ENCODE measurements at places on chromosomes 5 and 9.

GRCh38 chr5:116766470-116766947, 191.9 kb upstream of the SEMA6A start:
- DNase-seq: peak; percentile 83

DNA sequence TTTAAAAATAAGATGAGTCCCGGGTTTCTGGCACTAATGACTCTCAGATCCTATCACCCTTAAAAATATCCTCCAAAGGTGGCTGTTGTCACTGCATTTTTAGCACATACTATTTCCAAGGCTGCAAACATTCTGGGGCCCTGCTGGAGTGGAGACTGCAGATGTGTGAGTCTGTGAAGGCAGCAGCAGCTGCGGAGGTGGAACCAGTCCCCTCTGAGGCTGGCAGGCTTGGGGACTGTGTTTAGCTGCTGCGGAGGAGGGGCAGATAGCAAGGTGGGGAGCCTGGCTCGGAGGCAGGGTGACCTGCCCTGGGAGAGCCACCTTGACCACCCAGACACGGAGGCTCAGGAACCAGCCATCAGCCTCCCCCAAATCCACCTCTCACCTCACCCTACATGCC, 77.0 kb downstream of the C5orf15 start:
- DNase-seq: no peak

GRCh38 chr9:8027351-8027750, 227.8 kb upstream of the DMAC1 start:
- no peak for DNase-seq

DNA sequence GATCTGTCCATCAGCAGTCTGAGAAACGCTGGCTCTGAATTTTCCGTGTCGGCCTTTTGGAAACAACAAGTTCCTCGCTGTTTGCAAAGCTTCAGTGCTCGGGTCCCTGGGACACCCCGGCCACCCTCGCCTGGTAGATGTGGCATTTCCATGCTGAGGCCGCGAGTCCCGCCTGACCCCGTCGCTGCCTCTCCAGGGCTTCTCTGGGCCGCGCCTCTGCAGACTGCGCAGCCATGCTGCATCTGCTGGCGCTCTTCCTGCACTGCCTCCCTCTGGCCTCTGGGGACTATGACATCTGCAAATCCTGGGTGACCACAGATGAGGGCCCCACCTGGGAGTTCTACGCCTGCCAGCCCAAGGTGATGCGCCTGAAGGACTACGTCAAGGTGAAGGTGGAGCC, 4.7 kb downstream of the NTNG2 start:
- DNase-seq: no peak

Data from MV-4-11 (cell line).